ENCODE measurements at places on chromosomes 5 and 9.

DNA sequence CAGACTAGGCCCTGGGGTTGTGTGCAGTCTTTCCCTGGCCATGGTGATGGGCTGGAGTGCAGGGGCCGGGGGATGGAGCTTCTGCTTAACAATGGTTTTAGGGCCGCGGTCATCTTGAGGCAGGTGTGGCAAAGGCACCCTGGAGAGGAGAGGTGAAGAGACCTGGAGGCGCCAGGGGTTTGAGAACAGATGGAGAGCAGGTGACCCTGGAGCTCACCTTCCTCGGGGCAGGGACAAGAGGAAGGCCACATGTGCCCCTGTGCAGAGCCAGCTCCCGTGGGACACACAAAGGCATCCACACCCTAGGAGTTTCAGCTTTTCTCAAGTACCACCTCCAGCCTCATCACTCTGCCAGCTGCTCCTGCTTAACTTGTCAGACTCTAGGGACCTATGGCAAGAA is 46.4 kb upstream of the SH3GL2 start:
- DNase-seq = no peak

DNA sequence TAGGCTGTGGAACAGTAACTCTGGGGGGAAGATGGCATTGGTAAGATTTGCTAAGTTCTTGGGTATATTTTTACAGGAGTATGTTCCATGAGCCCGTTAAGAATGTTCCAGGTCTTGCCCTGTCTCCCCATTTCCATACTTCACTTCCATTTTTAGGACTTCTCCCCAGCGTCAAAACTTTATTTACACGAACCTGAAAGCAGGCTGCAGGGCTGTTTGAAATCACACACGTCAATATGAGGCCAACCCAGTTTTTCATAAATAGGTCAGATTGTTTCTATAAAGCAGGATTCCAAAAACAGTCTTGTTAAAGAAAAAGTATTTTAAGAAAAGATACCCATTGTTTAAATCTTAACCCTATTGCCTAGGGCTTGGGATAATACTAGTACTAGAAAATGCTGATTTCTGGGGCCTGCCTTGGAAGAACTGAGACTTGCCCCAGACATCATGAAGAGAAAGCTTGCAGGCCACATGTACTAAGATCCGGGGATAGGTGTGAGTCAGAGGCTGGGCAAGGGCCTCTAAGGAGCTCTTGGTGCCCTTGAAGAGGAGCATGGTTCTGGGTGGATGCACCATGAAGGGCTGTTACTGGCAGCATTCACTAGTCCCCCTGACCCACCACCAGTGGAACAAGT is 24.2 kb downstream of the TRIO start:
- DNase-seq = no peak

- DNase-seq = no peak
Measured at GRCh38 chr9:127162046-127162863, 39.8 kb upstream of the ANGPTL2 start.

DNA sequence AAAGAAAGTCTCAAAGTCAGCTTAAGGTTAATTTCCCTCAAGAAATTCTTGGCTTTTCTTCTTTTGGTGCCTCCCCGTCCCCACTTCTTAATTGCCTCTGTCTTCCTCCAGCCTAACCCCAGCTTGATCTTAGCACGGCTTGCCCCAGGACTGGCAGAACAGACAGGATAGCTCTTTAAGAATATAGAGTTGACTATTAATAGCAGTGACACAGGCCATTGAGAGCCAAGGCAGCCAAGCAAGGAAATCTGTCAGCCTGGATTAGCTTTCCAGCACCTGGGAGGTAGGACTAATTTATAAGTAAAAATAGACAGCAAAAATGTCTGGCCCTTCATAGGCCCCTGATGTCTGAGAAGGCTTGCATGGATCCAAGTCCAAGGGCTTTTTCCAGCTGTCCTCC is 384.6 kb upstream of the SLC30A5 start:
- no peak for DNase-seq

GRCh38 chr5:127846884-127847283 is 143.7 kb downstream of the CCDC192 start:
- DNase-seq = no peak
